ENCODE measurements at places on chromosomes 7 and 10. TPM values are rescaled to one million over a fixed set of nuclear protein-coding genes. Genes with fewer than 3 reads are reported as not detected.

PEX1 gene
- 20.1 TPM for total RNA-seq

DNA sequence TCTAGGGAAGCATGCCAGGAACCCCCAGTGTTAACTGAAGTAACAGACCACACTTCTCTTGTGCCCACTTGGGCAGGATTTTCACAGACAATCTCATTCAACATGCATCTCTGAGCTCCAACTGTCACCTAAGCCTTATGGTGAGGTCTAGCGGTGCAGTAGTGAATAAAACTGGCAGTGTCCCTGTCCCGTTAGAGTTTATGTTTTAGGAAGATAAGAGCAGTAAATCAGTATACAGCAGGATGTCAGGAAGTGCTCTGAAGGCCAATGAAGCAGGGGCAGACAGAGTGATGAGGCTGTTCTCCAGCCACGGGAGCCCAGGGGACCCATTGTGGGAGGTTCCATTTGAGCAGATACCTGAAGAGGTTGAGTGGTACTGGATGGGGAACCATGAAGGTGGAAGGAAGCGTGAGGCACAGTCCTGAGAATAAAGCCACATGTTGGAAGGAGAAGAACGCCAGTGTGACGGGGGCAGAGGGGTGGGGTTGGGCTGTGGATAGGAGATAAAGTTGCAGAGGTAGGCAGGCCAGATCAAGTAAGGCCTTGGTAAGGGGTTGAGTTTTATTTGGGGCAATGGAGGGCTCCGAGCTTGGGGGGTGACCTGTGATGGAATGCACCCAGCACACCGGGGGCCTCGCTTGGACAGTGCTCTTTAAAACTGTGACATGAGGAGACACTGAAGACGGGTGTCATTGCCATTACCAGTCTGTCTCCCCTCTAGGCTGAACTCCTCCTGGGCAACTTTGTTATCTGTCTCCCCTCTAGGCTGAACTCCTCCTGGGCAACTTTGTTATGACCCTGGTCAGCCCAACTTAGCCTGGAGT is 6.6 kb downstream of the GDF10 start:
- DNase-seq: no peak

- no peak for DNase-seq
Measured at GRCh38 chr7:131816391-131817007, 260.1 kb upstream of the PODXL start.

GRCh38 chr10:83607959-83608745 is 531.2 kb upstream of the GHITM start:
- no peak for DNase-seq

DNA sequence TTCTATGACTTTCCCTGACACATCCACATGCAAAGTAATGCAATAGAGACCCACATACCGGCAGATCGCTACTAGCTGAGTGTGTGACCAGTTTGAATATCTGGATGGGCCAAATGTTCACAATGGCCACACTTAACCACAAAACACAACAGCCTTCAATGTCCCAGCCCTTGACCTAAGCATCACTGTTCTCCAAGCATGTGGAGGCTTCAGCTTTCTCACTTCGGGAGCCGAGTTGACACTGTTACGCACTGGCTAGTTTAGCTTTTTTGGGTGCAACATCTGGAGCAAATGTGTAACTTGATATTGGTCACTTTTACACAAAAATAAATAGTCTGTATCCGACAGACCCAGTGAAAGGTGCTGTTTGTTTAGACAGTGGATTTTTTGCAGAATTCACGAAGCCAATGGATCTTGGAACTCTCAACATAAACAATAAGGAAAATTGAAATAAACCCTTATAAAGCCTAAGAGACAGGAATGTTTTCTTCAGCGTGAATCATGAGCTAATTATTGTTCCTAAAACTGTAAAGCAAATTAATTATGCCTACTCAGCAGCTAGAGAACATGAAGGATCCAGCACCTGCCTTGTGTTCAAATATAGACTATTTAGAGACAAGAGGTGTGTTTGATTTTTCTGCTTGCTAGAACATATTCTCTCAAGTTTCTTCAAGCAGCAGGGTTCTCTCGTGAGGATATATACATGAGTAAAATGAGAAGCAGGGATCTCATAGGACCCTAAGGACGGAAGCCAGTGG is 117.6 kb upstream of the JCAD start:
- no peak for DNase-seq

DNA sequence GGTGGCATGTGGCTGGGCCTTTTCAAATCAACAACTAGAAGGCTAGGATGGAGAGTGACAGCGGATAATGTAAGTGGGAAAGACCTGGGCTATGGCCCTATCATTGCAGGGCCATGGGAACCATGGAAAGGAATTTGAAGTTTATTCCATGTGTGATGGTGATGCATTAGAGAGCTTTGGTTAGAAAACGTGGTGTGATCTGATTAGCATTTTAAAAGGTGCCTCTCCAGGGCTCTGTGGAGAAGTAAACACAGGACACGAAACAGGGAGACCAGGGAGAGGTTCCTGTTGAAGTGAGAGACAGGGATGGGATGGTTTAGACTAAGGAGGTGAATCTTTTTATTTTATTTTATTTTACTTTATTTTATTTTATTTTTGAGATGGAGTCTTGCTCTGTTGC is 749.5 kb downstream of the GATA3 start:
- DNase-seq: no peak

NKX2-3 gene
- total RNA-seq: 0.24 TPM

- DNase-seq: no peak
Measured at GRCh38 chr10:43735907-43736306, 87.2 kb upstream of the ZNF32 start.

- DNase-seq: no peak
Measured at GRCh38 chr7:110943701-110944345, 147.1 kb upstream of the LRRN3 start.

- no peak for DNase-seq
Measured at GRCh38 chr7:1211611-1212010, 21.1 kb upstream of the UNCX start.

Measured in hepatocyte (in vitro differentiated cells).